ENCODE measurements at places on chromosomes 12 and 14.

DNA sequence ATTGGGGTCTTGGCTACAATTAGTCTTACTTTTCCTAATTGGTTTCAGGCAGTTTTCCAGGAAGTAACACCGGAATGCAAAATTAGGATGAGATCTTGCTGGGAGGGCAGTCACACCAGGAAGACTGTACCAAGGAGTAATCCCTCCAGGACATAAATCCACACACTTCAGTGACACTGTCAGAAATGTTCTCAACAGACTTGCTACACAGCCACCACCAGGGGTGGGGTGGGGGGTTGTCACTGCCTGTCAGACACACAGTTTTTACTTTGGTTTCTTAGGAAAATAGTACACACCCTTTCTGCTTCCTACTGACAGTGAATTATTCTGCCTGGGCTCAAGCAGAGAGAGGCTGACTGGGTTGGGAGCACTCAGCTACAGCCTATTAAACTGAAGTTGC, 102.9 kb upstream of the CCDC196 start:
- DNase-seq, result no peak

- peak; percentile 77 for DNase-seq
These were observed 141.6 kb downstream of the GPHN start for GRCh38 chr14:66649498-66649897.

- DNase-seq, result no peak
These were observed 18.6 kb upstream of the MDM1 start for GRCh38 chr12:68350753-68351152.

GRCh38 chr12:75978677-75979076, 52.9 kb downstream of the PHLDA1 start:
- DNase-seq, result peak; percentile 55

DNA sequence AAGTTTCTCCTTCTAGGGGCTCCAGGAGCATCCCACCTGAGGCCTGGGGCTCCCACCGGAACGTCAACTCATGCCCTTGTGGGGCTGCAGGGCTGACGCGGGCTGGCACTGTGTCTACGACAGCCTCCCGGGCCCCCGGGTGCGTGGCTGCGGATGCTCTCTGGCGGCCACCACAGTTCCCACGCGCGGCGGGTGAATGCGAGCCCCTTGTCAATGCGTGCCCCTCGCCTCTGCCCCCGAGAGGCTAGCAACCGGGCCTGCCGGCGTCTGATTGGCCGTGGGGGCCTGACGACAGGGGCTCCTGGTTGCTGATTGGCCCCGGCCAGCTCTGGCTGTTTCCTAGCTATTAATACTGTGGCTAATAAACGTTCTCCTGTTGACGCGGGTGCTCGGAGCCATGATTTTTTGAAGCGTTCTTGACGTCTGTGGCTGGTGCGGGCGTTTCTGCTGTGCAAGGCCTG, 1.8 kb upstream of the MEG3 start:
- no peak for DNase-seq

- DNase-seq, result no peak
These were observed 163.2 kb downstream of the RPL10L start for GRCh38 chr14:46488374-46488773.

GRCh38 chr14:32259368-32260013, 56.4 kb upstream of the RNU6-8 start:
- peak; percentile 86 for DNase-seq

- DNase-seq, result no peak
These were observed 5.3 kb upstream of the GEMIN2 start for GRCh38 chr14:39108791-39109190.
